Muscle of arm (tissue), 14 donors: ENCODE measurements at places on chromosomes 3 and 15. TPM values are rescaled to one million over a fixed set of nuclear protein-coding genes. Genes with fewer than 3 reads are reported as not detected.
A peak's percentile ranks its signal among the peaks of the same experiment; 100 is the strongest.

DNA sequence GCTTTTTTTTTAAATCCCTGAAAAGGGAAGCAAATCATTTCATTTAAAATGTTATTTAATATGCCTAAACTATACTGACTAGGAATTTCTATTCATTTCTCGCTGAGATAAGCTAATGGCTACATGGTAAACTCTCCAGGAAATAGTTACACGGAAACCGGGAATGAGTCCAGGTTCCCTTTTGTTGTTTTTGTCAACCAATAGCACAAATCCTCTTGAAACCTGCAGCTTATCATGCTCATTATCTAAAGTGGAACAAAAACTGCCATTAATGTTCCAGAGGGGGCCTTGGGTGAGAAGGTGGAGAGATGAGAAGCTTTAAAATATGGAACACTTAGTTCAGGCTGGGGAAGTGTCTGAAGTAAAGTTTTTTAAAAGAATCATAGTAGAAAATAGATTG, 113.5 kb upstream of the ALCAM start:
- no peak for DNase-seq

DNA sequence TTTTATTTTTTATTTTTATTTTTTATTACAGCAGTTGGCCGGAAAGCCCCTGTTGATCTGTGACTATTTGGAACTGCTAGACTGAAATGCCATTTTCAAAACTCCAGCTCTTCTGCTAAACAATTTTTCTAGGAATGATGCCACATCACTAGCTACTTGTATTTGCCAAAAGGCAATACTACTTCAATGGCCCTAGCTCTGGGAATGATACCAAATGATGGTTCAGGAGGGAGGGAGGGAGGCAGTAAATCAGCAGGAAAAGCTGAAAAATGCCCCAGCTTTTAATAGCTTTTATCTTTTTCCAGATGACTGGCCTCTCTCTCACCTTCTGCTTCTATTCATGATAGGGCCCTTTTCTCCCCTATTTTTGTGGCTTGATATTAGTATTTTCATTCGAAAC, 2.6 kb upstream of the CHL1 start:
- DNase-seq: no peak

GRCh38 chr3:4271834-4272233, 31.3 kb upstream of the SETMAR start:
- DNase-seq: peak; percentile 41

GRCh38 chr3:171306631-171307030, 153.6 kb downstream of the TNIK start:
- peak; percentile 84 for DNase-seq

DNA sequence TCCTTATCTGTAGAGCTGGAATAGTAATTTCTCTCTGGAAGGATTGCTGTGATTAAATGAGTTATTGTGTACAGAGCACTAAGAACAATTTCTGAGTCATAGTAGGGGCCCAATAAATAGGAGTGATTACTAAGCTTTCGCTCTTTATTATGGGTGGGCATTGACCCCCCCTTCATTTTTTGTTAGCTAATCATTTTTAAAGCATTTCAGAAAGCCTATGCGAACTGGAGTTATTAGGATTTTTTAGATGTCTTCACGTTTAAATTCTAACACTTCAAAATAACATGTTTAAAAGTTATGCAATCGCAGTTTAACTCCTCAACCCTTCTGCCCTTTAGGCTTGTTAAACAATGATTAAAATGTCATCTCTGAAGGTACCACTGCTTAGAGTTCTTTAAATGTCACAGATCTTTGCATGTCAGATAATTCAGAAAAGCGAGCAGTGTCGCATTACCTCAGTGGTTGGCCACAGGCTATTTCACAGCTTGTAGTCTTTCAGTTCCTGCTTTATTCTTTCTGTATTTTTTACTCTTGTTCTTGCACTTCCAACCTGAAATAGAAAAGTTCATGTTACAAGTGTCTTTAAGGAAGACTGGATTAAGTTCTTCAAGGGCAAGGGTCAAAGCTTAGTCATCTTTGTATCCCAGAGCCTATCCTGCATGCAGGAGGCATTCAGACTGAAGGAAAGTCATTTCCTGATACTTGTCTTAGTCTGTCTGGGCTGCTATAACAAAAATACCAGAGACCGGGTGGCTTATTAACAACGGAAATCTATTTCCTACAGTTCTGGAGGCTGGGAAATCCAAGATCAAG, 102.9 kb downstream of the FNDC3B start:
- DNase-seq: no peak

DNA sequence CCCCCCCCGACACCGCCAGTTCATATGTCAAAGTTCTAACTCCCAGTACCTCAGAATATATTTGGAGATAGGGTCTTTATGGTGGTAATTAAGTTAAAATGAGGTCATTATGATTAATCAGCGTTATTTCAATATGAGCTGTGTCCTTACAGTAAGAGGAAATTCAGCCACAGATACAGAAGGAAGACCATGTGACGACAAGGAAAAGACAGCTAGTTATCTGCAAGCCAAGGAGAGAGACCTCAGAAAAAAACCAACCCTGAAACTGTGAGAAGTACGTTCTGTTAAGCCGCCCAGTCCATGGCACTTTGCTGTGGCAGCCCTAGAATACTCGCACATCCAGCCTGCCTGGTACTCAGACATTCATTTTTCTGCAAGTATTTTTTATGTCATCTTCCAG, 62.3 kb upstream of the ARL8B start:
- DNase-seq: no peak

- no peak for DNase-seq
Measured at GRCh38 chr3:73536336-73536895, 88.3 kb downstream of the PDZRN3 start.

- DNase-seq: no peak
Measured at GRCh38 chr3:43629257-43629656, 7.4 kb upstream of the ANO10 start.

DNA sequence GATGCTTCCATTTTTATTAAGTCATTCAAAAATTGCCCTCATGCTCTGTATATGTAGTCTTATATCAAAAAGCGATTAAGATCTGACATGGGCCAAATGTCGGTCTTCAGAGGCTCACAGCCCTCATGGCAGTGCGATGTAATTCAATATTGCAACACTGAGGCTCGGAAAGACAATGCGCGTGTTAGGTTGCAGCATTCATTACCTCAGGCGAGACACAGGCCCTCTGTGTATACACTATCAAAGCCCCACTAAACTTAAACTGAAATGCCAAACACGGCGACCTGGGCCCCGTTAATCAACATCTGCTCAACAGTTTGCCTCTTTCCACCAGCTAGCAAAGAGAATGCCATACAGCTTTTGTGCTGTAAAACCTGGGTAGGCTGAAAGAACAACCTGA, 413.4 kb downstream of the ERC2 start:
- no peak for DNase-seq

DNA sequence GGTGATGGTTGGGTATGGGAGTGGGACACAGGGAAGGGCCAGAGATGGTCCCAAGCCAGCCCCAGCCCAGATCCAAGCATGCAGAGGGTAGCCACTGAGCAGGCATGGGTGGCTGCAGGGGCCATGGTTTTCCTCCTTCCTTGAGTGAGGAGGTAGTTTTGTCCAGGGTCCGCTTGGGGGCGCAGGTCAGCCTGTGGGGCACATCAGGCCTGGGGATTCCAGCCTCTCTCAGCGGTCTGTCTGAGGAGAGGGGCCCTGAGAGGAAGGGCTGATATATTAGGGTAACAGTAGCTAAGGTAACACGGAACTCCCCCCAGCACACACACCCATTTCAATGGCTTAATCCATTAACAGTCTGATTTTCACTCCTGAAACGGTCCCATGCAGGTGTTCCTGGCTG, 22.7 kb upstream of the LCTL start:
- no peak for DNase-seq

GRCh38 chr3:115401298-115401697, 222.0 kb upstream of the GAP43 start:
- no peak for DNase-seq

DNA sequence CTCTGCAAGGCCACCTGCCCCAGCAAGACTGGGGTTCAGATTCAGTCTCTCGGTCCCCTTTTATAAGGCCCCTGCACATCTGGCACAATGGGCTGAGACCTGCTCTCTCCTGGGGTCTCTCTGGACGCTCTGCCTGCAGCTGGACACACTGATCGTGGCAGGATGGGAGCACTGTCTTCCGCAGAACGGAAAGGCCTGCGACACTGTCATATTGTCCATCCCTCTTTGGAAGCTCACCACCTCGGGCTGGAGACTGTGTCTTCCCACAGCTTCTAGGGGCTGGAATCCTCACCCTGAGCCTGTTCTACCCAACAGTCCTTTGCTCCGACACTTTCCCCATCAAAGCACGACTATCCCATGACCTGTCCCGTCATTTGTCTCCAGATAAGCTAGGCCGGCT, 11.5 kb upstream of the IGDCC4 start:
- no peak for DNase-seq

DNA sequence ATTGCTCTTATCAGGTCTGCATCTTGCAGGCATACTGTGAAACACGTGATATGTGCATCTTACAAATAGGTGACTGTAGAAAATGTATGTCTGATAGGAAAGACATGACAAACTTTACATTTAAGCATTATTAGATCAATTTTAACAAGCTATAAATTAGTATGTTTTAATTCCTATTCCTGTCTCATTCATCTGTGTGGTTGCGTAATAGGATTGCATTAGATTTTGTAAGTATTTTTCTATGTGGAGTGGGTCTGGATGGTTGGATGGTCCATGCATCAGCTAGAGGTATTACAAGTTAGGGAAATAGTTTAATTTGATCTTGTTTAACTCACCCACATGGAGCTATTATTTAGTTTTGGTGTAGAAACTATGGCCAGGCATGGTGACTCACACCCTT, 18.8 kb downstream of the ASTE1 start:
- DNase-seq: no peak

OSBPL10 gene
- 12.6 TPM for polyA plus RNA-seq

CYP1A2 gene
- polyA plus RNA-seq: 0.28 TPM

GPR62 gene
- 0.27 TPM for polyA plus RNA-seq

COLQ gene
- 32.3 TPM for polyA plus RNA-seq
